Caki2 (cell line): ENCODE measurements at places on chromosomes 2 and 18.

DNA sequence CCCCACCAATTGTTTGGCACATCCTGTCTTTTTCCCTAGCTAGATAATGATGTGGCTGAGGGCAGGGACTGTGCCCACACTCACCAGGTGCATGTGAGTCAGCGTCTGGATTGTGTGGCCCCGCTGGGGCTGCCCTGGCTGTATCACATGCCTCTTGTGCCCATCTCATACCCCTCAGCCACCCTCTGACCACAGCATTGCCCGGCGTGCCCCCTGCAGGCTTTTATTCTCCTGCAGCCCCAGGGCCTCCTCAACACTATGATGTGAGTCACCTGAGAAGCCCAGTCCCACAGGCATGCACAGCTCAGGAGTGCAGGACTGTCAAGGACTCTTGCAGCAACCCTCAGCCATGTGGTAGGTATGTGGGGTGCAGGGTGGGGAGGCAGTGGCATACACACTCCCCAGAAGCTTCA, 14.8 kb upstream of the STEAP3 start:
- DNase-seq = peak; percentile 57

GRCh38 chr2:198615972-198616371, 811.6 kb downstream of the PLCL1 start:
- peak; percentile 8 for DNase-seq

DNA sequence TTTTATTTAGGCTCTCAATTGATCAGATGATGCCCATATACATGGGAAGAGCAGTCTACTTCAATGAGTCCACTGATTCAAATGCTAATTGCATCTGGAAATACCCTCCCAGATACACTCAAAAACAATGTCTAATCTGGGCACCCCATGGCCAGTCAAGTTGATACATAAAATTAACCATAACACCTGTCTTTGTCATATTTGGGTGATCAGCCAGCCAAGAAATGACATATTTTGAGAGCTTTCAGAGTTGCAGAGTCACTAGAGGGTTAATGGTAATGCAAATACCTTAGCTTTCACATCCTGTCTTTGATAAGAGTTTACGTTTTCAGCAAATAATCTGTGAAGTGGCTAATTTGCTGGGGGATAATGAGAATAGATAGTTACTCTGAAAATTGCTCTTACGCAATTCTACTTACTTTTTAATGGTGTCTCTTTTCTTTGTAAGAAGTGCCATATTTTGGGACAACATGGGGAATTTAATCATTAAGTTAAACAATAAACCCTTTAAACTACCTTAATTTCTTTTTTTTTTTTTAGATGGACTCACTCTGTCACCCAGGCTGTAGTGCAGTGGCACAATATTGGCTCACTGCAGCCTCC, 49.1 kb downstream of the CCDC195 start:
- no peak for DNase-seq

DNA sequence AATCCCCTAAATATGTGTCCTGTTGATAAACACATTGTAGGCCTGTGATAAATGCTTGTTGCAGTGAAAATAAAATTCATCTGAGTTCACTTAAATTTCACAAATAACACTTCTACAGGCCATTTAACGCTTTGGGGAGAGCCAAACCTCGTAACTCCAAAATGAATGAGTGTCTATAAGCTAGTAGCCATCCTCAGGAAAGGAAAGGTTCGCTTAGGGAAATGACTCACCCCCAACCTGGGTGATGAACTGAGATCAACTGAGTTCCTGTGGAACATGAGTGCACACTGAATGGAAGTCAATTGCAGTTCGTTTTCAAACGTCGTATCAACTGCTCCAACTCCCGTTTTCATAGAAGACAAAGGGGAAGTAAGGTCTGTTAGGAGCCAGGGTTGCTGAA, 527.6 kb upstream of the ID2 start:
- DNase-seq = no peak

- no peak for DNase-seq
These were observed 3.7 kb upstream of the EMILIN2 start for GRCh38 chr18:2843146-2843545.

DNA sequence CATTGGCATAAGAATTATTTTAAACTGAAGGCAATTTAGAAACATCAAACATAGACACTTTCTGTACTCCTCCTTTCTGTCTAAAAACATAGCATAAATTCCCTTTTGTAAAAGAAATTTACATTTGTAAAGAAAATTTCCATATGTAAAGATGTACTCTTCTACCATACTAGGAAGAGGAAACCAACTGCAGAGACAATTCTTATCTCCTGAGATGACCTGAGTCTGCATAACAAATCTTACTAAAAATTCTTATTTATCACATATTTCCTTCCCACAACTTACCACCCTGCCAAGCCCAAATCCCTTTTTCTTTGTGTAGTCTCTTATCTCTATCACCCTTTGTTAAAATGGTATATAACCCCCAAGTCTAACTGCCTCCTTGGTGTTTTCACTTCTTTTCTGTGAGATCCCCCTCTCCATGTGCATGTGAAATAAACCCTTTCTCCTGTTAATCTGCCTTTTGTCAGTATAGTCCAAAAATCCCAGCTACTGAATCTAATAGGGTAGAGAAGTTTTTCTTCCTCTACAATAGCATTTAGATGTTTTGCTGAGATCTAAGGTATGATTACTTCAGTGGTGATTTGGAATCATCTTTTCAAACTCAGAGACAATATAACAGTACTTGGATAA, 81.0 kb downstream of the CHN1 start:
- no peak for DNase-seq

GRCh38 chr18:10044054-10044453, 130.2 kb downstream of the VAPA start:
- no peak for DNase-seq

- no peak for DNase-seq
These were observed 29.8 kb downstream of the TOGARAM2 start for GRCh38 chr2:29010946-29011345.

DNA sequence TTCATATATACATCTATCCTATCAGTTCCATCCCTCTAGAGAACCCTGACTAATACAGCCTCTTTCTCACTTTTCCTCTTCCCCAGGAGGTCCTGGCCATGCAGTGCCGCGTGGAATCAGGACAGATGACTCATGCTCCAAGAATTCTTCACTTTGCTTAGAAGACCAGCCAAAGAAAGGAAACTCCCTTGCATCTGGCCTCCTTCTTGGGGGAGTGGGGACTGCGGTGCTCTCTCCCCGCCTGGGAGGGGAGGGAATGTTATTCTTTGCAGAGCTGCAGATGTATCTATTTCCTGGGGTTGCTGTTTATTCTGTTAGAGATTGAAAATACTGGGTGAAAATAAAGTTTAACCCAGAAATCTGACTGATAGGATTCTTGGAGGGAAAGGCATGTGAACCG, 111.5 kb upstream of the SH3BP4 start:
- peak; percentile 97 for DNase-seq

DNA sequence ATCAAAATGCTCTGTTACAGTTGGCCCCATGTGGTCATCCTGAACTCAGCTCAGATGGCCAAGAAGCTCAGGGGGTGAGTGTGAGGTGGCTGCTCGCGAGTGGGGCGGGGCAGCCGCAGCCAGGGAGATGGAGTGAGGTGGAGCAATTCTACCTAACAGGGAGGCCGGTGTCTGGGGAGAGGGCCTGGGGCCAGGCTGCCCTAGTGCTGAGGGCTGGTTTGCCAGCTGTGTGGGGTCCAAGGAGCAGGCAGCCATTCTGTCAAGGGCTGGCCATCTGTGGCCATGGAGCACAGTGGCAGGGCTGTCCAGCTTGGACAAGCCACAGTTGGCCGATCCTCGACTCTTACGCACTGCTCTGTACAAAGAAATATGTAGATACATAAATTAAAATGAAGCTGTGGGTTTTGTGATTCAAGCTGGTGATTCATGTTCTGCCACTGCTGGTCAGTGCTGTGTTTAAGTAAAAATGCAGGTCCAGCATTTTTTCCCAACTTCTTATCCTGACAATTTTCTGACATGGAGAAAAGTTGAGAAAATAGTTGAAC, 82.1 kb downstream of the HS6ST1 start:
- DNase-seq = no peak

DNA sequence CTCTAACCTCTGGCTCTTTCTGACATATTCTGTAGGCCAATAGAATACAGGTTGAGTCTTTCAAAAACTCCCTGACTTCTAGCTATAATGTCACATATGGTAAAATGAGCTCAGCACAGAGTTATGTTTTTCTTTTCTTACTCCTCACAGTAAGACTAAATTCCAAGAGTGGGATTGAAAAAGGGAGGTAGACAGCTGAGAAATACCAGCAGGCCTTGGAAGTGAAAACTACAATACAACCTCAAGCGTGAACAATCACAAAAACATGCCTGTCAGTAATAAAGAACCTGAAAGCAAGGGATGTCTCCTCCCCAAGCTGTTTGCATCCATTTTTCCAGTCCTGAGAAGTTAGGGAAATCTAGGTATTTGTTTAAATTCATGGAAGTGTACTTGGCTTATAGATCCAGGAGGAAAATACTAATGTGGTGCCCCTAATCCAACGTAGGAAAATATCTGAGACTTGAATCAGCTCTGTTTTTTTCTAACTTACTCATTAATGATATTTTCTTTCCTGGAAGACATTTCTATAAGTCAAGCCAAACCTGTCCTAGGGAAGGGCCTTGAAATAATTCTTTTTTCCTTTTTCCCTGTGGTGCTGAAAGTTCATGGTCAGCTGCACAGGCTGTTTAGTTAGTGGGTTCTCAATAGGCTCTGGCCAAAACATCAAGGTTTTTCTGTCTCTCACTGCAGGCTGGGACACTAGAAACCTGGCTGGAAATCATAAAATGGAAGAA, 167.9 kb upstream of the SPATS2L start:
- no peak for DNase-seq

DNA sequence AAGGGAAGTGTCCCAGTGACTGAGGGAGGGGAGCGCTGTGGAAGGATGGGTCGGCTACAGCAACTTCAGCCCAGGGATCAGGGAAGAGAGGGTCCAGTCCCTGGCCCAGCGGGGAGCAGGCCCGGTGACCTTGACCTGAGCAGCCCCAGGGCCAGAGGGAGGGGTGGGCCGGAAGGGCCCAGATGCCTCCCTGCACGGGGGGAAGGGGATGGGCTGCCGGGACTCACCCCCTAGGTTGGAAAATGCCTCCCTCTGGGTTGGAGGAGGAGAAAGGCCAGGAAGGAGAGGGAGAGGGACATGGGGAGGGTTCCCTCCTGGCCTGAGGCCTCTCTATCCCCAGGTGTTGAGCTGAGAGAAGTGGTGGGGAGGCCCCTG, 19.8 kb downstream of the GPC1 start:
- DNase-seq = no peak

DNA sequence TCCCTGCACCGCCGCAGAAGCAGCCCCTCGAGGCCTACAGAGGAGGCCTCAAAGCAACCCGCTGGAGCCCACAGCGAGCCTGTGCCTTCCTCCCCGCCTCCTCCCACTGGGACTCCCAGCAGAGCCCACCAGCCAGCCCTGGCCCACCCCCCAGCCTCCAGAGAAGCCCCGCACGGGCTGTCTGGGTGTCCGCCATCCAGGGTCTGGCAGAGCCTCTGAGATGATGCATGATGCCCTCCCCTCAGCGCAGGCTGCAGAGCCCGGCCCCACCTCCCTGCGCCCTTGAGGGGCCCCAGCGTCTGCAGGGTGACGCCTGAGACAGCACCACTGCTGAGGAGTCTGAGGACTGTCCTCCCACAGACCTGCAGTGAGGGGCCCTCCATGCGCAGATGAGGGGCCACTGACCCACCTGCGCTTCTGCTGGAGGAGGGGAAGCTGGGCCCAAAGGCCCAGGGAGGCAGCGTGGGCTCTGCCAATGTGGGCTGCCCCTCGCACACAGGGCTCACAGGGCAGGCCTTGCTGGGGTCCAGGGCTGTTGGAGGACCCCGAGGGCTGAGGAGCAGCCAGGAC, 31.2 kb downstream of the GPC1 start:
- no peak for DNase-seq

DNA sequence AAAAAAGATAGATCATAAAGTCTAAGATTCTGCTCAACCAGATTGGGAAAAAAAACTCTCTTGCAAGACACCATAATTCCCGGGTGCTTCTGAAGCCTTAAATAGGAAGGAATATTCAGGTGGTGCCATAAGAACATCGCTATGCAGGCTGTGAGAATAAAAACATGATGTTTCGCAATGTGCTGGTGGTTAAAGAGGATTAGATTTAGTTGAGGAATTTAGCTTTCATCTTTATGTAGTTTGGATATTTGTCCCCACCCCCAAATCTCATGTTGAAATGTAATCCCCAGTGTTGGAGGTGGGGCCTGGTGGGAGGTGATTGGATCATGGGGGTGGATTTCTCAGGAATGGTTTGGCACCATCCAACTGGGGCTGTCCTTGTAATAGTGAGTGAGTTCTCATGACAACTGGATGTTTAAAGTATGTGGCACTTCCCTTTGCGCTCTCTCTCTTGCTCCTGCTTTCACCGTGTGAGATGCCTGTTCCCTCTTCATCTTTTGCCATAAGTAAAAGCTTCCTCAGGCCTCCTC, 132.2 kb downstream of the AKAIN1 start:
- no peak for DNase-seq

GRCh38 chr18:60358516-60358915, 14.1 kb downstream of the MC4R start:
- no peak for DNase-seq

- DNase-seq = peak; percentile 29
These were observed 49.6 kb downstream of the GALNT14 start for GRCh38 chr2:31088504-31089195.

GRCh38 chr2:26541401-26542193, 63.7 kb upstream of the OTOF start:
- no peak for DNase-seq

DNA sequence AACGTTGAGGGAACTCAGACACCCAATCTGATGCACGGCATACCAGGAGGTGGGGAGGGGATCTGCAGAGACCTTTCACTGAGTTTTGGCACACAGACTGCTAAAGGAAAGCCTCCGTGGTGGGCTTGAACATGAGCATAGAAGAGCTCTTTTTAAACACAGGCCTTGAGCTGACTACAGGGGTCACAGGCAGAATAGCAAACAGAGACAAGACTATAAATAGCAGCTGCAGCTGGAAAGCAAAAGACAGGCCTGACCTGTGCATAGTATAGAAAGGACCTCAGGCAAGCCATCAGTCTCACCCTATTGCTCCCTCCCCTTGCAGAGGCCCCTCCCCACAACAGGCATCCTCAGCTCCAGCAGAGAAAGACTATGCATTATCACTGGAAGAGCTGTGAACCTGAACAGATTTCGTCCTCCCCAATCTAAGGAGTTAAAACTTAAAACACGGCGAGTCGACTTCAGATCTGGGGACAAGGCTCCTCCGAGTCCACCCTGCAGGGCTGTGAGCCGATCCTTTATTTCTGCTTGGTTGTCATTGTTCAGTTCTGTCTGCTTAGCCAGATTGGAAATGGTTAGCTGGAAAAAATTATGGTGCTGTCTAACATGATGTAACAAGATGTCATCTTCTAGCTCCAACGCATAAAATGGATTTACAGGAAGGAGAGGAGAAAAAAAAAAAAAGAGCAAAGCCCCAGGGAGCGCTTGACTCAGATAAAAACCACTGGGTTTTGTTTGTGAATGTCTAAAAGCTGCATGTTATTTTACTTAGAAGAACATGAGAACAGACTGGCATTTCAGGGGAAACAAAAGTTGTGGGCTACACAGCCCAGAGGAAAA, 25.2 kb upstream of the LCLAT1 start:
- peak; percentile 14 for DNase-seq

DNA sequence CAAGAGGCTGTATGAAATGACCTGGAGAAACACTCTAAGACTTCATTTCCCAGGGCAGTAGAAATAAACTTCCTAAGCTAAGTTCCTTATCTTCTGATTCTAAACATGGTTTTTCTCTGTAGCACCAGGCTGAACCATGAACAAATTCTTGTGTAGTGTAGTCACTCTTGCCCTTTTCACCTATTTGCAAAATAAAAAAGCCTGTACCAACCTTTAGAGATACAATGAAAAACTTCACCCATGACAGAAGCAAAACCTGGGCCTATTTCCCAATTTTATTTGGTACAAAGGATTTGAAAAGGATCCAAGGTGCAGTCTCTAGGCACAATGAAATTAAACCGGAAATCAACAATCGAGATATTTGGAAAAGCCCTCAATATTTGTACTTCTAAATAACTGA, 43.6 kb downstream of the POLR1A start:
- DNase-seq = peak; percentile 34
